ENCODE measurements at places on chromosomes 7 and 10.

GRCh38 chr10:20058135-20058534 lies 241.9 kb downstream of the PLXDC2 start:
- DNase-seq: no peak

DNA sequence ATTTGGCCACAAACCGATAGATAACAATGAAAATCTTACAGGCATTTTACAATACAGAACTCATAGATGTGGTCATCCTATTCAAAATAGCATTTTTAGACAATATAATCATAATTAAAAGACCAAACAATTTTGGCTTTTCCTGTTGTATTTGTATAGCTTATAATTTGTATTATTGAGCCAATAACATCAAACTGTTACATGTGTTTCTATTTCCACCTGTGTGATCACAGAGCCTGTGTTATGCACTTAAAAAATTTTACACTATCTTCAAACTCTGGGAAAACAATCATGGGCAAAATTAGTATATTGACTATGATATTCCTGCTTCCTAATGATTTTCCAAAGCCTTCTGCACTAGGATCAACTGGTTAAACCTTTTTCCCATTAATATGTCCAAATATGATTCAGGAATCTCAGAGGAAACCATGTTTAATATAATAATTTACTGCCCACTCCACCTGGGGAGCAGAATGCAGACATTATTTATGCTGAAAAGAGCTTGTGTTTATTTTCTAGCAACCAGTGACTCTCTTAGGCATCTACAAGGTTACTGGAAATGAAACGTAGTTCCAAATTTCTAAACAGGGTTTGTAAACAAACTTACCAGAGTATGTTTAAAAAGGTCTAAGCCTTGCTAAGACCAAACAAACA lies 1.7 kb downstream of the RHOBTB1 start:
- no peak for DNase-seq

DNA sequence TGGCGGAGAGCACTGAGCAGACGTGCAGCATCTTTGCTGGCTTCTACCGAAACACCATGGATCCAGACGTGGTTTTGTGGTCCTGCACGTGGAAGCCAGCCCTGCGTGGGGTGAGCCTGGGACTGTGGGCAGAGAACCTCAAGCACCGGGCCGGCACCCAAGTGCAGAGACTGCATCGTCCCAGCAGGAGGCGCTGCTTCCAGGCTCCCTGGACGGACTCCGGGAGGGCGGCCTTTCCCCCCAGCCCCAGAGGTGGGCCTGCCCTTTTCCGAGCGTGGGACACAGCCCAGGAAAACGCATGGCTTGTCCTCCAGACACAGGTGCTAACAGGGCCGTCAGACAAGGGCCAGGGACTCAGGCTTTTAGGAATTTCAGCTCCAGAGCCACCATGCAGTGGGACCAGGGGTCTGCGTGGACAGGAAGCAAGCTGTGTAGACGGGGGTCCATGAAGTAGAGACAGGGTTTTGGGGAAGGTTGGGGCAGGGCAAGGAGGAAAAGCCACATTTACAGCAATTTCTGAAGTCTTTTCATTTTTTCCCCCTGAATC lies 303.9 kb downstream of the WDR37 start:
- no peak for DNase-seq

- DNase-seq: no peak
Measured at GRCh38 chr10:130326954-130327353, 190.8 kb downstream of the GLRX3 start.

GRCh38 chr10:89342206-89342958 lies 14.6 kb downstream of the IFIT3 start:
- DNase-seq: no peak

DNA sequence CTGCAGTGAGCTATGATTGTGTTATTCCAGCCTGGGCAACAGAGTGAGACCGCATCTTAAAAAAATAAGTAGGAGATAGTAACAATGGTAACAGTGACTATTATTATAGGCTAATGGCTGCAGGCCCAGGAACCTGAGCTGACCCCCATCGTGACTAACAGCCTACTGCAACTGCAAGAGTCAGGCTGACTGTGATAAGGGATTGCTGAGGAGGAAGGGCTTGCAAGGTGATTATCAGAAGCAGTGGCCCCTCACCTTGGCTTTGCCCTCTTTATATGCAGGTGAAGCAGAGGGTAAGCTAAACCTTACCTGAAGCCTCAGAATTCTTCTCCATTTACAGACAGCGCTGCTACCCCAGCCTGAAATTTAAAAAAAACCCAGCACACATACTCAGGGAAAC lies 83.9 kb upstream of the SDK1 start:
- DNase-seq: no peak

All from stimulated activated CD4-positive, alpha-beta T cell treated with anti-CD3 and anti-CD28 coated beads, Interleukin-1b, Interleukin-23, amount 100 ng/mL, for 1 hour (primary cell).